ENCODE measurements at places on chromosomes 2 and 18.

DNA sequence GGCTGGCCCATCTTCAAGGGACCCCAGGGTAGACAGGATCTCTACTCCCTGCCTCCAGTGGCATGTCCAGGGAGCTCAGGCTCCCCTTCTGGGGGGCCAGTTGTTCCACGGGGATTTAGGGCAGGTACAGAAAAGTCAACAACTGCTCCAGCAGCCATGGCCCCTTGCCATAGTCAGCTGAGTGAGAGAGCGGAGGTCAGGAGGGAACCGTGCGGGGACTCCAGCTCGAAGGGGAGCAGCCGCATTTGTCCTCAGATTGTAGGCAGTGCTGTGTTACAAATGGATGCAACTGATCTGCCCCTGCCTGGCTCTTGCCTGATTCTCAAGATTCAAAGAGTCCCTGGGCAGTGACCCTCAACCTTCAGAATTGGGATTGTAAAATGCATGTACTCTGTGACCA lies 49.9 kb downstream of the ITGB1BP1 start:
- DNase-seq, result no peak

GRCh38 chr2:166468124-166469024 lies 25.7 kb downstream of the SCN7A start:
- no peak for DNase-seq

GRCh38 chr2:54709336-54709809 lies 14.1 kb upstream of the EML6 start:
- no peak for DNase-seq

DNA sequence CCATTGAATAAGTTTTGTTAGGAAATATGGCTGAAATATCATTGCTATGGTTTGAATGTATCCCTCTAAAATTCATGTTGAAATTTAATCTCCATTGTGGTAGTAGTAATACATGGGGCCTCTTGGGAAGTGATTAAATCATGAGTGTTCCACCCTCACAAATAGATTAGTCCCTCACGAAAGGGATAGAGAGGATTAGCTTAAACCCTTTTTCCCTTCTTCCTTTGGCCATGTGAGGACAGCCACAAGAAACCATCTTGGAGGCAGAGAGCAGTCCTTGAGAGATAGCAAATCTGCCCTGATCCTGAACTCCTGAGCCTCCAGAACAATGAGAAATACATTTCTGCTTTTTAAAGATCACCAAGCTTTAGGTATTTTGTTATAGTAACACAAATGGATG lies 274.2 kb downstream of the CDH19 start:
- no peak for DNase-seq

DNA sequence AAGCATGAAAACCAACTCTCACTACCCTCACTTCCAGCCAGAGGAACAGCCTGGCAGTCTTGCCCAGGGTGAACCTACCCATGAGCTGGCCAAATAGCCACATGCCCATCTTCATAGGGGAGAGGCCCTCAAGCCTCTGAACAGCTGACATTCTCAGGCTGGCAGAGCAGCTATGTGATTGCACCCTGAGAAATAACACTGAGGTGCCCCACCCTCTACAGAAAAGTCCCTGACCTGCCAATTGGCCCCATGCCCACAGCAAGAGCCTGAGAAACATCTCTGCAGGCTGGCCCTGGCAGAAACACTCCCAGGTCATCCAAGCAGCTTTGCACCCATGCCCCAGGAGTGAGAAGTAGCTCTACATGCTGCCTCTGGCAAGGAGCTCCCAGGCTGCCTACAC lies 127.4 kb upstream of the OTX1 start:
- DNase-seq, result no peak
